ENCODE measurements at places on chromosomes 12 and 14.
A peak's percentile ranks its signal among the peaks of the same experiment; 100 is the strongest.

GRCh38 chr14:72801836-72802587 is 91.9 kb downstream of the DPF3 start:
- no peak for DNase-seq

DNA sequence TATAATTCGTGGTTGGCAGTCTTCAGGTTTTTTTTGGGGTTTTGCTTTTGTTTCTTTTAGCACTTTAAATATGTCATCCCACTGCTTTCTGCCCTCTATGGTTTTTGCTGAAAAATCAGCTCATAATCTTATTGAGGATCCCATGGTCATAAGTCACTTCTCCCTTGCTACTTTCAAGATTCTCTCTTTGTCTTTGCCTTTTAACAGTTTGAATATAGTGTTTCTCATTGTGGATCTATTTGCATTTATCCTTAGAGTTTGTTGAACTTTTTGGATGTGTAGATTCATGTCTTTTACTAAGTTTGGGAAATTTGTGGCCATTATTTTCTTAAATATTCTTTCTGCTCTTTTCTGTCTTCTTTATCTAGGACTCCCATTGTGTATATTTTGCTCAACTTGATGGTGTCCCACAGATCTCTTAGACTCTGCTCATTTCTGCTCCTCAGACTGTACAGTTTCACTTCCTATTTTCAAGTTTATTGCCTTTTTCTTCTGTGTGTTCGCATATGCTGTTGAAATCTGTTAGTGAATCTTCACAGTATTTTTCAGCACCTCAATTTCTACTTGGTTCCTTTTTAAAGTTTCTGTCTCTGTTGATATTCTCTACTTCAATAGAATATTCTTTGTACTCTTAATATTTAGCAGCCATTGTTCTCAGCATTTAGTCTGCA is 70.8 kb downstream of the WNK1 start:
- no peak for DNase-seq

DNA sequence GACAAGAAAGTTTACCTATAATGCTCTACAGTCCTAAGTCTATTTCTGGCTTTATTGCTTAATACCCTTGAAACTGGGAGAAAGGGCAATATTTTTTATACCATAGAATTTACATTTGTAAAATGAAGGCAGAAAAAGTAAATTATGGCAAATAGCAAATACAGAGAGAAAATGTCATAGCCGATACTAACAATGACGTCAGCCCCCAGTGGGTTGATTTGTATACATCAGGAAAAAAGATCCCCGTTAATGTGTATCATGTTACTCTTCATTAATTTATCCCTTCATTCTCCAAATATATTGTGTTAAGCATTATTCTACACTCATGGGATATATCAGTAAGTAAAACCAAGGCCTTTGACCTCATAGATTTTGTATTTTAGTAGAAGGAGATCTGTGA is 445.1 kb upstream of the SYT1 start:
- no peak for DNase-seq

DNA sequence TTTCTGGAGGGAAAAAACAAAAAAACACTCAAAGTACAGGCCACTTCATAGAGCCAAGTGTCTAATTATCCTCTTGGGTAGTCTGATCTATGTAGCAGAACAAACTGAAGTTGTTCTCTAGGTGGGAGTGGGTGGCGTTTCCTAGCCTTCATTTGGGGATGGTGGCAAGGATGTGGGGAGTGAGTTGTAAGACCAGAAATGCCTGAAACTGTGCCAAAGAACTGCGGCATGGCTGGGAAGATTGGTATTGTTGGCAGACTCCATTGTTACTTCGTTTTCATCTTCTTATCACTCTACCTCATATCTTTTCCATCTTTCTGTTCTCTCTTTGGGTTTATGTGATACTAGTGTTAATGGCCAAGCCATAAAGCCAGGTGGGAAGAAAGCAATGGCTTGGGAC is 177.3 kb upstream of the DDHD1 start:
- DNase-seq = peak; percentile 31

- no peak for DNase-seq
Measured at GRCh38 chr12:130049666-130050065, 112.6 kb upstream of the FZD10 start.

GRCh38 chr12:18323159-18323558 is 61.8 kb downstream of the PIK3C2G start:
- DNase-seq = no peak

All from NCI-H1105 (cell line).